ENCODE measurements at places on chromosomes 6 and 20.

GRCh38 chr6:36075656-36076055 is 48.0 kb downstream of the MAPK14 start:
- no peak for DNase-seq

DNA sequence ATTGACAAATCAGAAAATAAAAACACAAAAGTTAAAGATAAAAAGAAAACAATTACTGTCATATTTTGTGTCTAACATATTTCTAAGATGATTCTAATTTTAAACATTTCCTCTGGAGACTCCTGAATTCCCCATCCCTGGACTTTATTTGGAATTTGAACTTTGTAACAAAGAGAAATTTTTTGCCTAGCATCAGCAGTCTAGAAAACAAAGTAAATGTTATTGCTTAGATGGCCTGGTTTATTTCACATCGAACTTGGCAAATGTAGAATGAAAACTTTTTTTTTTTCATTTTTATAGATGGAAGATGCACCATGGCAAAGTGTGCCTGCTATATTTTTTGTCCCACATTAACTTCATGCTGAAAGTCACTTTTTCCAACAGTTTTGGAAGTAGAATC is 159.1 kb downstream of the TBX18 start:
- no peak for DNase-seq

- DNase-seq = no peak
These were observed 6.6 kb downstream of the MYL9 start for GRCh38 chr20:36548006-36548315.

DNA sequence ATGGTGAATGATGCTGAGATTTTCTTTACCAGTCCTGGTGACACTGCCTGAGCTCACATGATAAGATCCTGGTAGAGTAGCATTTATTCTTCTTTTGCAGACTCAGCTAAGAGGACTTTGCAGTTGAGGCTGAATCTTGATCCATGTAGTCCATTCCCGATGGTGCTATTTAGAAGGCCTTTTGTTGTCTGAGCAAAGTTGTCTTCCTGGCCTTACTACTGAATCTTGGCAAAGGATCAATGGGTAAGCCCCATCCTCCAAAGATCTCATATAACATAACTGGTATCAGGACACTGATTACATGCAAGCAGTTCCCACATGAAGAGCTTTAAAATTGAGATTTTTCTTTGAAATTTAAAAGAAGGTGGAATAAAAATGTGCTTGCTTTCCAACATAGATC is 291.6 kb downstream of the SOX4 start:
- DNase-seq = no peak

DNA sequence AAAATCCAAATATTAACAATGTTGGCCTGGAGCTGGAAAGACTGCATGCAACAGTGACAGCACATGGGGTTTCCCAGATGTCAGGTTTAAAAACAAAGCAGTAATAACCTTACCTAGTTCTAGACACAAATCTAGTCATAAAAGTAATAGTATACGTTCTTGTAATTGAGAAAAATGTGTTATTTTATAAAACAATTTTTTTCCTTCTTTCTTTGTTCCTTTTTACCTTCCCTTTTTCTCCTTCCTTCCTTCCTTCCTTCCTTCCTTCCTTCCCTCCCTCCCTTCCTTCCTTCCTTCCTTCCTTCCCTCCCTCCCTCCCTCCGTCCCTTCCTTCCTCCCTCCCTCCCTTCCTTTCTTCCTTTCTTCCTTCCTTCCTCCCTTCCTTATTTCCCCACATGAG is 242.7 kb upstream of the PDE10A start:
- DNase-seq = no peak

DNA sequence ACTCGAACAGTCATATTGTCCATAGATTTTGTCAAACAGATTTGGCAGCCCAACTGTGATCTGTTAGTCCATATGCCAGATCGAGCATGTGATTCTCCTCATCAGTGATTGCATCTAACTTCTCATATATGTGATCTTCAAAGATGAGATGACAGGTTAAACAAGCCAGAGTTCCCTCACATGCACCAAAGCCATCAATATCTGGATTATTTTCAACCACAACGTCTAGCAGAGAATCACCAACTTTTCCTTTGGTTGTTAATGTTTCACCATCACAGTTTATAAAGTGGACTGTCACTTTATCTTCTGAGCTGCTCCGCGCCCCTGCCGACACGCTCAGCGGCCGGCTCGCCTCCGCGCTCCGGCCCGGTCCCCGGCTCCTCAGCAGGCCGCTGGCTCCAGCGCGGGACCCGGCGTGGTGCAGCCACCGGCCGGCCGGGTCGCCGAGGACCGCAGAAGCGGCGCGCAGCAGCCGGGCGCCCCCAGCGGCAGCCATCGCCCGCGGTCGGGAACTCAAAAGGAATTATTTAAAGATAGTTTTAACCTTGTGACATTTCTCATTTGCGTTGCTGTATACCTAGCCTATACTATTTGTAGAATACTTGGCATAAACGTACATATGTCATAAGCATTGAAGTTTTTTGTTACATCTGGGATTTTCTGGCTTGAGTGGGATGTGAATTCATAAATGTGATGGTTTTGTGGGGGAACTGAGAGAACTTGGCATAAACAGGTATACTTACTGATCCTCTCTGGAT is 40.1 kb upstream of the DYNLRB1 start:
- DNase-seq = no peak

DNA sequence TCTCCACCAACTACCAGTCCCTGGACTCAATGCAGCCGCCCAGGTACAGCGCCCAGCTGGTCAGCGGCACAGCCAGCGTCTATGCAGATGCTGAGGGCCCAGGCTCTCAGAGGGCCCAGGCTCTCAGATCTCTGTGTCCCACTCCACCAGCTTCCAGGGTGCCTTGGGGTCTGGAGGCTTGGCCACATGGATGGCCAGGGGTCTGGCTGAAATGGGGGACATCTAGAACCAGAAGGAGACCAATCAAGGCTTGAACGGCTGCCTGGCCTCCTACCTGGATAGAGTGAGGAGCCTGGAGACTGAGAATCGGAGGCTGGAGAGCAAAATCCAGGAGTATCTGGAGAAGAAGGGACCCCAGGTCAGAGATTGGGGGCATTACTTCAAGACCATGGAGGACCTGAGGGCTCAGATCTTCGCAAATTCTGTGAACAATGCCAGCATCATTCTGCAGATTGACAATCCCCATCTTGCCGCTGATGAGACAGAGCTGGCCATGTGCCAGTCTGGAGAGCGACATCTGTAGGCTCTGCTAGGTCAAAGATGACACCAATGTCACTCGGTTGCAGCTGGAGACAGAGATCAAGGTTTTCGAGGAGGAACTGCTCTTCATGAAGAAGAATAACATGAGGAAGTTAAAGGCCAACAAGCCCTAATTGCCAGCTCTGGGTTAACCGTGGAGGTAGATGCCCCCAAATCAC is 44.1 kb upstream of the GRM4 start:
- no peak for DNase-seq

DNA sequence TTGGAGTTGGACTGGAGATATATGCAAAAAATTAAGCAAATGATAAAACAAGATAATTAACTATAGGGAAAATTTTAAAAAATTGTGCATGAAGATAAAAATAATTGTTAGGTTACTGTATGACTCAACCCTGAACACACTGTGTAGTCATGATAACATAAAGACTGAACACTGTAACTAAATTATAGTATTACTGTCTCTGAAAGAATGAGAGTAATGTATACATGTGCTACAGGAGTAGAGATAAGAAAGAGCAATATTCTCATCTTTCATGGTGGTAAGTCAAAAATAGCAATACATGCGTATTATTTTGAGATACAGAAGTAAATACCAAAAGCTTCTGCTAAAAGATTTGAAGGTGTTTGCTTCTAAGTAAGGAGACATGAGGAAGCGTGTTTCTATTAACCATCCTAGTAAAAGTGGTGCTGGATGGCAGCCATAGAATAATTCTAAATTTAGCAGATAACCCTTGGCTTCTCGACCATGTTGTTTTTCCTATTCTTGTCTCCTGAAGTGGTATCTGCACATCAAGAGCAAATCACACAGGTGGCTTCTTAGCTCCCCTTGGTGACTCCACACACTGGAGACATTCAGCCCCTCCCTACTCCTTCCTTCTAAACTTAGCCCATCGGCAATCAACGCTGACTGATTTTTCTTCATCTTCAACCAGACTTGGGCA is 390.6 kb upstream of the PLCB4 start:
- no peak for DNase-seq

- DNase-seq = no peak
These were observed 2.1 kb downstream of the FAM210B start for GRCh38 chr20:56360908-56361205.

GRCh38 chr6:152748843-152749242 is 1.8 kb upstream of the VIP start:
- no peak for DNase-seq

DNA sequence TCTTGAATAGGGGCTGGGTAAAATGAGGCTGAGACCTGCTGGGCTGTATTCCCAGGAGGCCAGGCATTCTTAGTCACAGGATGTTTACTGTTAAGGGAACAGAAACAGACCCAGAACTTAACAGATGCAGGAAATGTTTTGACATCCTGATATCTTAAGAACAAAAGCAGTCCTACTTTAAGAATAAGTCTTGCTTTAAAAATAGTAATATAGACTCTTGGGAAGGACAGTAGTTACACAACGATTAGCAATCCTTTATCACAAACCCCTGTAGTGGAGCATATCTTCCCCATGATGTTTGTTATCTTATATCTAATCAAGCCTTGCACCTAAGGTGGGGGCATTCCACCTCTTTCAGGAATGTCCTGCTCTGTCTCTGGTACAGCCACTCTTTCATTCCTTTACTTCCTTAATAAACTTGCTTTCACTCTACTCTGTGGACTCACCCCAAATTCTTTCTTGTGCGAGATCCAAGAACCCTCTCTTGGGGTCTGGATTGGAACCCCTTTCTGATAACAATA is 493.7 kb upstream of the SULF2 start:
- DNase-seq = no peak

DNA sequence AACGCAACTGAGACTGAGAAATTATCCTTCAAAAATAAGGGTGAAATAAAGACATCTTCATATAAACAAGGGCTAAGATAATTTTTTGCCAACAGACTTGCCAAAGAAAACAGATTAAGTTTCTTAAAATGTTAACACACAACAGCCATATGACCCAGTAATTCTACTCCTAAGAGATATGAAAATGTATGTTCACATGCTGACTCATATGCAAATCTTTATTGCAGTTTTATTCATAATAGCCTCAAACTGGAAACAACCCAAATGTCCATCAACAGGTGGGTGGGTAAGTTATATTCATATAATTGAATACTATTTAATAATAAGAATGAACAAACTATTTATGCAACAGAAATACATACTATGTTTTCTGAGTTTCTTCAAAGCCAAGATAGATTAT is 140.1 kb downstream of the REV3L start:
- DNase-seq = no peak

DNA sequence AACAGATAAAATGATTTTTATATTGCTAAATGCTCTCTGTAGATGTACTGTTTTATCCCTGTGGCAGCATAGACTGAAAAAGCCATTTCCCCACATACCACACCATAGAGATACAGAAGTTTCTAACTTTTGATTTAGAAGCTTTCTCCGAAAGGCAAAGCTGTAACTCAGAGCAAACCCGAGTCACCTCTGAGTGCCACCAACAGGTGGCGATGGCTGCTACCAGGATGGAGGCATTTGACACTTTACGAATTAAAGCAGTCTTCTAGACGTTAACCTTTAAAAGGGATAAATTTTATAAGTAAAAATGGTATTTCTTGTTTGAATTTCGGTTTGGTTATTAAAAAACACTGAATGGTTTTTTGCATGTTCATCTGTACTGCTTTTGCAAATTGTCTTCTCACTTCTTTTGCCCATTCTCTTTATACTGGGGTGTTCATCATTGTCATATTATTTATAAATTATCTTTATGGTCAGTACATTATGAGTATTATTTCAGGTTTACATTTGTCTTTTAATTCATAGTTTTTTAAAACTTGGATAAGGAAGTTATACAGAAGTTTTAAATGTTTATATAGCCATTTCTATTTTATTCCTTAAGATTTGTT is 201.0 kb upstream of the CEP162 start:
- DNase-seq = no peak

GRCh38 chr20:38090061-38090460 is 56.5 kb downstream of the RPRD1B start:
- DNase-seq = no peak

DNA sequence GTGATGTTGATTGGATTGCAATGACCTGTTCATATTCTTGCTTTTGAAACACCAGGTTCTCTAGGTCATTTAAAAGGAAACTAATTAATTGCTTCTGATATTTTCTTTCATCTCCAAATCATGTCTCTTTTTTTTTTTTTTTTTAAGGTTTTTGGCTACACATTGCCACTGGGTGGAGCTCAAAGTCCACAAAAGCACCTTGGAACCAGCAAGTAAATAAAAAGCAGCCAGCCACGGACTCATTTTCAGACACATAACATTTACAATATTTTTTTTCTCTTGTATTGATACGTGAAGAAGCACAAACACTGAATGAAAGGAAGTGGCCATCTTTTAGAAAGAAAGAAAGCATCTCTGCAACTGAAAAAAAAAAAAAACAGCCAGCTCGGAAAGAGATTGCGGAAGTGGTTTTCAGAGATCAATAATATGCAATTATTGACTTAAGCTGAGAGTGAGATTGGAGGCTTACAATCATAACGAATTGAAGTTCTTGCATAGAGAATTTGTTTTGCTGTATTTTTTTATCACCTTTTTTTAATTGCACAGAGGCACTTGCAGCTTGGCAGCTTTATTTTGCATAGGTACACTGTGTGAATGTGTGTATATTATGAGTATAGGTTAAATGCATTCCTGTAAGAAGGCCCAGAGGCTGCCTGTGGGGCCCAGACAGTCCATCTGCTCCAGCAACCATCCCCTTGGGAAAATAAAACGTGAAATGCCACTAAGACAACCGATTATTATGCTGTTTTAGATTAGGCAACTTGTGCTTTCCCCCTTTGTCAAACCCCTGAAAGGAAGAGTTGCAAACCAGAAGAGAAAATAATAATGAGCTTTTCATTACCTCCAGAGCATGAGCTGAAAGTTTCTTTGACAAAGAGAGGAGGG is 28.2 kb downstream of the CGA start:
- no peak for DNase-seq

DNA sequence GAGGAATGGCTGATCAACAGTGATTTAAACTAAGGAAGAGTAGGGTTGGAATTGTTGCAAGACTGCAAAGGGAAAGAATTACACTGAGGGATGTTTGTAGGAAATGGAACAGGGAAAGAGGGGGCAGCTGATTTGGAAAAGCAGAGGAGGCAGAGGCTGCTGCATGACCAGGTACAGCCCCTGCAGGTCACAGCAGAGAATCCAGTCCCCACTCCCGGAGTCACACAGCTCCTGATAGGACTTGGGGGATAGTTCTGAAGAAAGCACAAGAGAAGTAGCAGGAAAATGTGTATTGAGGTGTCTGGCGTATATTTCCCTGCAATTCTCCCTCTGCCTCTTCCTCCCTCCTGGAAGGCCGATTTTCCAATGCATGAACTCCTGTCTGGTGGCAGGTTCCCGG is 92.5 kb upstream of the PDE10A start:
- no peak for DNase-seq

DNA sequence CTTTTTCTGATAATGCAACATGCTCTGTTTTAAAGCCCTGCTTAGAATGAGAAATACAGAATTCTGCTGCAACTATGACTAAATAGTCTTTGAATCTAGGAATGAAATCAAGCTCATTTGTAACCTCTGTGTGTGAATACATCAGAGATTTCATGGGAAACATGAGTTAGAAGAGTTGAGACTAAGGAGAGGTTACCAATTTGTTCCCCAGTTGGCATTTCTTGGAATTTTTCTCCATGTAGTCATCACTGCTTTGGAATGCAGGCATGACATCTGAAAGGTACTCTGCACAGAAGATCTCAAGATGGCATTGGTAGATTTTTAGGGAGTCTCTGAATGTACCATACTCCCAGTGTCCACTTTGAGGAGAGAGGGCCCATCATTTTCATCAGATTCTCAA is 237.2 kb downstream of the TFAP2A start:
- DNase-seq = no peak
